NB4 (cell line): ENCODE measurements at places on chromosomes 16 and 17.
A peak's percentile ranks its signal among the peaks of the same experiment; 100 is the strongest.

GRCh38 chr17:68790492-68790891, 164.7 kb downstream of the ABCA8 start:
- DNase-seq, result no peak

DNA sequence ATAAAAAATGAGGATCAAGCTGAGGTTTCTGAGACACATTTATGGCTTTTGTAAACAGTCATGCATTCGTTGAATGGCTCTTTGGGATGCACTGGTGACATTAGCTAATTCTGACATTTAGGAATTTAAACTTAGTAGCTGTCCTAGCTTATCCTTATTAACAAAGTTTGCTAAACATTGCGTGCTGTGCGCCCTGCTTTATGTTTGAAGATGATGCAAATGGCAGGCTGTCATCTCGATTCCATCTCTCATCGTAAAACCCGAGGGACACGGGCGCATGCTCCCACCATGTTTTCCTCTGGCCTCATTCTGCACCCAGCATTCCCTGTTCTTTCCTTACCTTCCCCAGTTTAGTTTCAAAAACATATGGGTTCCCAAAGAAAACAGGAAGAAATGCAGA, 53.8 kb upstream of the ARHGAP44 start:
- DNase-seq, result no peak

GRCh38 chr17:46886310-46886663, 34.9 kb downstream of the WNT9B start:
- DNase-seq, result no peak

GRCh38 chr17:1590029-1590746, 27.6 kb upstream of the PITPNA start:
- DNase-seq, result peak; percentile 64

DNA sequence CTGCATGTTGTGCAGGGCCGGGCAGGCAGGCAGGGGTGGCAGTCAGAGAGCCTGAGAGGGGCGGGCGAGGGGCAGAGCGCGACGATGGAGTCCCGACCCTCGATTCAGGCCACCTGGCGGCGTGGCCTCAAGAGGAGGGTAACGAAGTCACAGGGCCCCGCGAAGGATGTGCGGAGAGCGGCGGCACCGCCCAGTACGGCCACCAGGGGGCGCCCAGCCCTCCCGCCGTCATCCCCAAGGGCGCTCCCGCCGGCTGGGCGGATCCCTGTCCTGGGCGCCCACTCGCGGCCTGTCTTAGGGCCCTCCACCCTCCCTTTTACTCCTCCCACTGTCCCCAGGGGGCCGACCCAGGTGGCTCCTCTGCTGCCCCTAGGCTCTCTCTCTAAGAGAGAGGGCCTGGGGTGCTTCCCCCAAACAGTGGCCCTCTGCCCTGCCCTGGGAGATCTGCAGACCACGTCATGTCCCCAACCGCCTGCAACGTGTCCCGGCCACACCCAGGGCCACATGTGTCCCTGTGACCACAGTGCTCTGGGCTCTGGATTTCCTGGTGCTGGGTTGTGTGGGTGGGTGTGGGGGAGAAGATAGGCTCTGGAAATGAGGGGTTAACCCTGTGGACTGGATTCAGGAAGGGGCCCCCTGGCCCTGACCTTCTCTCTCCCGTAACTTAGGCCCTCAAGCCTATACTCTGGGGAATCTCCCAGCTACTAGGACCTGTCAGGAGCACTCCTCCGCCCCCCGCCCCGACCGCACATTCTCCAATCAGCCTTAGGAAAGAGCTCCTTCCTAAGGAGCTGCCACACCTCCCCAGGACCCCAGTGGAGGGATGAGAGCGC, 5.9 kb downstream of the DPEP2 start:
- DNase-seq, result peak; percentile 88

GRCh38 chr17:62064791-62065563, at the start of gene MED13:
Gene MED13 (minus strand): TSS chr17:62065278. CDS start chr17:62065205, 73 bp downstream.
- DNase-seq, result peak; percentile 61

- no peak for DNase-seq
These were observed 57.1 kb downstream of the SPECC1 start for GRCh38 chr17:20066253-20066652.

- no peak for DNase-seq
These were observed 58.1 kb downstream of the CYB5B start for GRCh38 chr16:69482410-69482991.

DNA sequence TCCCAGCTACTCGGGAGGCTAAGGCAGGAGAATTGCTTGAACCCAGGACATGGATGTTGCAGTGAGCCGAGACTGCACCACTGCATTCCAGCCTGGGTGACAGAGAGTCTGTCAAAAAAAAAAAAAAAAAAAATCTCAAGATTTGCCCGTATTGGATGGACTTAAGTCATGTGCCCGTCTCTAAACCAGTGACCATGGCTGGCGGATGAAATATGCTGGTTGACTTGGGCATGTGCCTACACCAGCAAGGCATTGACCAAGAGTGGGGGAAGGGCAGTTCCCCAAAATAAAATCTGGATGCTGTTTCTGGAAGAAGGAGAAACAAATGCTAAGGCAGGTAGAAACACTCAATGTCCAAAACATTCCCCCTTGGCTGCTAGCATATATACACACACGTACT, 21.5 kb upstream of the COL1A1 start:
- DNase-seq, result no peak
